Endothelial cell (in vitro differentiated cells): ENCODE measurements at places on chromosomes 13 and 19. TPM values are rescaled to one million over a fixed set of nuclear protein-coding genes. Genes with fewer than 3 reads are reported as not detected.

The PSG11 gene
- not detected for total RNA-seq

The IZUMO4 gene
- total RNA-seq = 8.9 TPM

The EDDM13 gene
- total RNA-seq = not detected

The SIGLEC12 gene
- total RNA-seq = not detected

The NTN5 gene
- 0.21 TPM for total RNA-seq

The PDX1 gene
- total RNA-seq = 0.59 TPM

The C3 gene
- total RNA-seq = not detected

The ZNF221 gene
- total RNA-seq = 7.3 TPM

The POGLUT2 gene
- 15.2 TPM for total RNA-seq

The SERPINE3 gene
- total RNA-seq = not detected

The BRME1 gene
- total RNA-seq = 3.4 TPM

The PEG3 gene
- total RNA-seq = not detected

The MEDAG gene
- total RNA-seq = 0.77 TPM

The SPACA4 gene
- total RNA-seq = not detected

The HSPH1 gene
- total RNA-seq = 43.9 TPM
